ENCODE measurements at places on chromosomes 5 and 9.

DNA sequence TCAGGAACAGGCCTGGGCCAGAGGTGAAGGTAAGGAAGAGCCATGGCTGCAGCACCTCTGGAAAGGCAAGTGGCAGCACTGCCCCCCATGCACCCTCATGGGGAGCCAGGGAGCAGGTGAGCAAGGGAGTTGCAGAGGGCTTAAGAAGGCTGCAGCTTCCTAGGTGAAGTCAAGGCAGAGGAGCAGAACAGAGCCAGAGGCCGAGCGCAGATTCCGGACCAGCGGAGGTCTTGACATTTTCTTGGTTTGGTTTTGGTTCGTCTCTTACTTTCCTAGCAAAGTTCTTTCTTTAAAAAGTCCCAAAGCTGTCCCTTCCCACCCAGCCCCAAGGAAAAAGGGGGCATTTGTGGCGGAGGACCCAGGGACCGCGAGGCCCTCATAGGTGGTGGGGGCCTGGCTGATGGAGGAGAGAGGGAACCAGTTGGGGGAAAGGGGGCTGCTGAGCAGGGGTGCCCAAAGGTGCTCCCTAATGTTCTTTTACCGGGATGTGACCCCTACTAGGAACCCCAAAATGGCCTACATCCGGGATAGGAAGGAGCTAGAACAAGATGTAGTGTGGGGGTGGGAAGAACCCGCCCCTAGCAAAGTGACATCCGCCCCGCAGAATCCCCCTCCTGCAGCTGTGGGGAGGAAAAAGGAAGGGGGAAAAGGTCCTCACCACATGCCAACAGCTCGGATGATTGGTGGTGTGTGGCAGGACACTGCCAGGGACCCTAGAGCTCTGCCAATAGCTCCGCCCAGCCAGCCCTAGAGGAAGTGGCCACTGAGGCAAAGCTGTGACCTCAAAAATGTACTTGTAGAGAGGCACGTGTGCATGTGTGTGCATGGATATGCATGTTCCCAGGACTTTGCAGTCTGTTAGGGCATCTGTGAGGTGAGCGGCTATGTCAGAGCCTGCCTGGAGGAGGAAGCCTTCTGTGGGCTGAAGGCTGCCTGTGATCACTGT, 914 bp upstream of the CD72 start:
- no peak for DNase-seq

DNA sequence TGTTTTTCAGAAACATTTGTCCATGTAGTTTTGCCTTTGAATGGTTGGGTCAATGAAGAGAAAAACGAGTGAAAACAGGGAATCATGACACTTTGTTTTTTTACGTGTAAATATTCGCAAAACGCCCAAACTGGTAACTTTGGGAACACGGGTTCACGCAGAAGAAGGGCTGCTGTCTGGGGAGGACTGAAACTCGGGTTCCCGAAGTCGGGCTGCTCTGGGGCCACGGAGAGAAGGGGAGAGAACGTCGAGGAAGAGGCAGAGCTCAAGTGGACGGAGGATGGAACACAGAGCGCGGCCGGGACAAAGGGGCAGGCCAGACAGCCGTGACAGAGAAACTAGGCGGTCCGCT, 478 bp upstream of the SETD9 start:
- no peak for DNase-seq

- no peak for DNase-seq
Measured at GRCh38 chr5:137291031-137291430, 208.1 kb downstream of the SPOCK1 start.

DNA sequence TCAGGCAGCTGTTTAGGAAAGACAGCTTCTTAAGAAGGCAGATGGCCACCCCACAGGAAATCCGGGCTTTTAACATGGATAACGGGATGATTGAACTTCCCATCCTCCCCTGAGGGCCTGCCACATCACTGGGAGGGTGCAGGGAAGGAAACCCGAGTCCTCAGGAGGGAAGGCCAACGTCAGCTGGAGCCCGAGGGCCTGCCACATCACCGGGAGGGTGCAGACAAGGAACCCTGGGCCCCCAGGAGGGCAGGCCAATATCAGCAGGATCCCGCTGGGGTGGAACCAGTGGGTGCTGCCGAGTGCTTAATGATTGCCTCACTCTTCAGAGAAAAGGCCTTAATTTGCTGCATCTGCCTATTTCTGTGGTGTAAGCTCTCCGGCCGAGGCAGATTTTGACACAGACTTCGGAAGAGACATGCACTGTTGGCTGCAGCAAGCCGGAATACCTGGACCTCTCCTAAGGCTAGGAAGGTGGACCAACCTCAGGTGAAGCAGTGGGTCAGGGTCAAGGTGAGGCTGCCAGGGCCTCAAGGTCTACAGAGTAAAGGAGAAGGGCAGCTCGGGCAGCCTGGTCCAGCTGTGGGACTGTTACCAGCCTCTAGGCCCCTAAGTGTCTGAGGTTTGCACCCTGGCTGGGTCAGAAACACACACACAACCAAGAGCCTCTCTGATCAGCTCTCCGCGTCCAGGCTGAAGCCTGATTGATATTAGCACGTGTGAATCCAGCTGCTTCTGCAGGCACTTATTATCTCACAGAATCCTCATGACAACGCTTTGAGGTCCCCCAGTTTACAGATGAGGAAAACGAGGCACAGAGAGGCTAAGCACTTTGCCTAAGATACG, 14.8 kb upstream of the COL5A1 start:
- no peak for DNase-seq

GRCh38 chr9:132381966-132382541, 24.6 kb downstream of the TTF1 start:
- no peak for DNase-seq

DNA sequence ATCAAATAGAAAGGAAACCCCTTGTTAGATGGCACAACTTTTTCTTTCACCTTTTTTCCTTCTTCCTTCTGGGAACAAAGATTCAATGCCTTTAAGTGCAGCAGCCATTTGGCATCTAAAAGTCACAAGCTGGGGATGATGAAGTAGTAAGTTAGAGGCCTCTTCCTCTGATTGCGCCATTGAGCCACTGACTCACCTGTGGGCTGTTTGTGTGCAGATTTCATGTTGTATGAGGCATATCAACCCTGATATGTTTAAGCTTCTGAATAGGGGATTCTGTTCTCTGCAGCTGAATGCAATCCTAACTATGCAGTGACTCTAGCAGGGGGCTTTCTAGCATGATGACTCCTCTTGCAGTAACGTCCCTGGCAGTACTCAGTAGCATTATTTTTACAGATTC, 599.9 kb downstream of the CSNK1G3 start:
- DNase-seq = no peak

GRCh38 chr5:179294891-179295777, 50.1 kb downstream of the ADAMTS2 start:
- DNase-seq = no peak

DNA sequence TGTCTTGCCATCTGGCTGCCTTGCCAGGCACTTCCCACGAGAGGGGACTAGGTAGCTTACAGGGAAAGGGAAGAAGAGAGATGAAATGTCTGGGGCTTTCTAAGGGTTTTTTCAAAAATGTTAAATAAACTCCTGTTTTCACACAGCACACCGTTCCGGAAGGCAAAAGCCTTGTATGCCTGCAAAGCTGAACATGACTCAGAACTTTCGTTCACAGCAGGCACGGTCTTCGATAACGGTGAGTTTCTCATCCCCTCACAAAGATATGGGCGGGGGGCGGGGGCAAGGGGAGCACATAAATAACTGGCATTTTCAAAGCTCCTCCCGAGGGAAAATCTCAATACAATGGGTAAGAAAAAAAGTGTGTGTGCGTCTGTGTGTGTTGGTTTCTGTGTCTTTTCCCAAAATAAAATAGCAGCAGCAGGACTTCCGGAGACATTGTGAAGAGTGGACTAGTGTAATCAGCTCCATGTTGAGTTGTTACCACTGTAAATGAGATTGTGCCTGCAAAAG, 189.6 kb downstream of the NR3C1 start:
- DNase-seq = no peak

DNA sequence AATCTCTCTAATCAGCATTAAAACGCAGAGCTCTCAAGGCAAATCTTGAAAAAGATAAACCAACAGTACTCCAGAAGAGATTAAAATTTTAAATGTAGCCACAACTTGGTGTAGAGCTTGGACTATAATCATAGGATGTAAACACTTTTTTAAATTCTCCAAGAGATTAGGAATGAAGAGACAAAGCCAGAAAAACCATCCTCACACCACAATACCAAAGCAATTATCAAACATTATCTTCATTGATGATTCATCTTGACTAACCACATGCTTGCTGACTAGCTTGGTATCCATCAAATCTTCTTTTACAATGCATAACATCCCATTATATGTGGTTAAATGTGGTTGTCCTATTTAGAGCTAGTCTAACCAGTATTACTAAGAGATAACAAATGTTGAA, 815.1 kb downstream of the TLE1 start:
- no peak for DNase-seq

GRCh38 chr5:139575751-139576150, 14.6 kb downstream of the UBE2D2 start:
- no peak for DNase-seq

DNA sequence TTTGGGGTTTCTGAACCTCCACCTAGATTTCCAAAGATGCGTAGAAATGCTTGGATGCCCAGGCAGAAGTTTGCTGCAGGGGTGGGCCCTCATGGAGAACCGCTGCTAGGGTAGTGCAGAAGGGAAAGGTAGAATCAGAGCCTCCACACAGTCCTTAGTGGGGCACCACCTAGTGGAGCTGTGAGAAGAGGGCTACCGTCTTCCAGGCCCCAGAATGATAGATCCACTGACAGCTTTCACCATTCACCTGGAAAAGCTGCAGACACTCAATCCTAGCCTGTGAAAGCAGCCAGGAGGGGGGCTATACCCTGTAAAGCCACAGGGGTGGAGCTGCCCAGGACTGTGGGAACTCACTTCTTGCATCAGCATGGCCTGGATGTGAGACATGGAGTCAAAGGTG, 13.3 kb upstream of the HSDL2 start:
- no peak for DNase-seq

DNA sequence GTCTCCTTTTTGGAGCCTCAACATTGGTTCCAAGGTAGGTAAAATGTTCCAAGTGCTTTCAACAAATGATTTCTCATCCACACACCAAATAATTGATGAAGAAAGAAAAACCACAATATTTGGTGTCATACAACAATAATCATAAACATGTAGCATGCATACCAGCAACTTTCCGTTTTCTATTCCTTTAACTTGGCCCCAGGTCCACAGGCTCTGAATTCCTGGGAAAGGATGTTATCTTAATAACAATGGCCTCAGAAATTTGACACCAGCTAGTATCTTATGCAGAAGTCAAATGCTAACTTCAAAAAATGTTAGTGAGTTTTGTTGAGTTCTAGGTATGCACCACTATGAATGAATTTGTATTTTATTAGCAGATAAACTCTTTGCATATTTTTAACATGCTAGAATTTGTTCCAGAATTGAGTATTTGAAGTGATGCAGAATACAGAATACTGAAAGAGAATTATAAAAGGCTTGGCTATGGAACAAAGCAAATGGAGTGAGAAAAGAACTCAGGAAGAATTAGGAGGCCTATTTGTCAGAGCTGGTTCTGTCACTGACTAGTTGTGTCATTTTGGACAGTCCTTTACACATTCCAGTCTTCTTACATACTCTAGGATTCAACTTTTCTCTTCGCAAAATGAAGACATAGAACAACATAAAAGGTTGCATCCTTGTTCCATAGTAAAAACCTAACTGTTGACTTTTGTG, 435.3 kb upstream of the TNC start:
- no peak for DNase-seq

DNA sequence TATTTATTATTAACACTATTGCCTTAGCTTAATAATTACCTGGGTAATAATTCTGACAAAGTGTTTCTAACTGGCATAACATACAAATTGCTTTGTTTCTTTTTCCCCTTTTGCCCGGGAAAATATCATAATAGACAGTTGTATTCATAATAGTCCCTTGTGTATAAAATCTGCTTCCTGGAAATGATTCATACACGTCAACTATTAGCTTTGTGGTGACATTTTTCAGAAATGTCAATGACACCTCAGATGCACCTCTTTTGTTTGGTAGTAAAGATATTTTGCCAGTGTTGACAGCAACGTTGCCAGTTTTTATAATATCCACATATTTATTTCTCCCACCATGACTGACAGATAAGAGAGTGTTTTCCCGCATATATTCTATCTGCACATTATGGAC, 73.0 kb downstream of the RASEF start:
- no peak for DNase-seq

DNA sequence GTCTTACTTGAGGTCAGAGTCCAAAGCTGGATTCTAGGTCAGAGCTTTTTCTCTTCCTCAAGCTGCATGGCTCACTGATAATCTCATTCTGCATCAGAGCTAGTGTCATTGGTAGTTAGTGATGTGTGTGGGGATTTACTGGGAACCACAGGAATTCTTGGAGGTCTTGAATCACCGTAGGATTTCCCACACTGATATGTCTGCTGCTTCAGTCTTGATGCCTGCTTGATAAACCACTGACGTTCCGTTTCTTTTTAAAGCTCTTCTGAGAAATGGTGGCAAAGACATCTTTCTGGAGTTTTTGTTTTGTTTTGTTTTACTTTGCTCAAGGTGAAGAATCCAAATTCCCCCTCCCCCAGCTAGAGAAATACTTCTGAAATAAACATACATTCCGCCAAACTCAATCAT, 1.2 kb upstream of the GARIN3 start:
- no peak for DNase-seq

GRCh38 chr5:108818613-108819272, 71.0 kb downstream of the FER start:
- no peak for DNase-seq

GRCh38 chr5:126613941-126614592, 13.3 kb downstream of the PHAX start:
- DNase-seq = no peak

DNA sequence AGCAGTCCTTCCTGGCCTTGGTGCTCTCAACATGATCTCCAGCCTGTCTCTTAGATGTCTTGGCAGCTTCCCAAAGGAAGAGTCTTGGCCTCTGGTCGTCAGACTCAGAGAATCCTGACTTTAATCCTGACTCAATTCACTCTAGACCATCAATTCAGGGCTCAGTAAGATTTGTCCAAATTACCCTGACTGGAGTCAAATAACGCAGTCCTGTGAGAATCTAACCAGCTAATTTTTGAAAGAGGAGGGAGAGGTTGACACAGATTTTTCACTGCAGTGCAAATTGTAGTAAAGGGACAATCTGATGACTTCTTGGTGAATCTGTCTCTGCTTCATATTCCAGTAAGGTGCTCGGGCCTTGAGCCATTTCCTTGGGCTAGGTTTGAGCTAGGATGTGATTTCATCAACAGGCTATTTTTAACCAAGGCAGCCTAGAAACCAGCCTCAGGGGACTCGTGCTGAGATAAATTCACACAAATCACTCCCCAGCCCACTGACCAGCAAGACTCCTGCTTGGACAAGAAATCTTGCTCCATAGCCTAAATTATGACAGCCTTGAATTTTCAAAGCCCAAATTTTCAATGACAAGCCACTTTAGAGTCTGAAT, 257.4 kb downstream of the ENC1 start:
- DNase-seq = no peak

DNA sequence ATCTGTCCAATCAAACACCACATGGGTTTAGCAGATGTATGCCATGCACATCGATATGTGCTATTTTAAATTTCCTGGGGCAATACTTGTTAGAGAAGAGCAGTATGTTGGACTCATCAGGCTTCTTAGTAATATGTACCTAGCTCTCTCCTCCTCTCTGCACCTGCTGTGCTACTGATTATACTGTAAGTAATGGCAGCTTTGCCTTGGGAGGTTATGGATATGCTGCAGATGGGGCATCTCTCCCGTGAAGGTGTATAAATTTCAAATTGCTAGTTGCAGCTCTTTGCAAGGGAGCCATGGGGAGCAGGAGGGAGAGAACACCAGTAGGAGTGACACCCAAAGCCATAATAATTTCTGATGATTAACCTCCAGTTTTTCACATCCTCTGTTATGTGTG, 101.5 kb downstream of the SPATA31D1 start:
- no peak for DNase-seq

GRCh38 chr9:104269996-104270963, 176.2 kb downstream of the SMC2 start:
- DNase-seq = no peak
